ENCODE measurements at places on chromosomes 6 and 20.

- DNase-seq, result no peak
Measured at GRCh38 chr20:18928626-18929025, 115.0 kb downstream of the SCP2D1 start.

GRCh38 chr6:37205175-37205996 is 35.4 kb downstream of the PIM1 start:
- DNase-seq, result no peak

- DNase-seq, result no peak
Measured at GRCh38 chr6:14135893-14136539, 18.4 kb downstream of the CD83 start.

DNA sequence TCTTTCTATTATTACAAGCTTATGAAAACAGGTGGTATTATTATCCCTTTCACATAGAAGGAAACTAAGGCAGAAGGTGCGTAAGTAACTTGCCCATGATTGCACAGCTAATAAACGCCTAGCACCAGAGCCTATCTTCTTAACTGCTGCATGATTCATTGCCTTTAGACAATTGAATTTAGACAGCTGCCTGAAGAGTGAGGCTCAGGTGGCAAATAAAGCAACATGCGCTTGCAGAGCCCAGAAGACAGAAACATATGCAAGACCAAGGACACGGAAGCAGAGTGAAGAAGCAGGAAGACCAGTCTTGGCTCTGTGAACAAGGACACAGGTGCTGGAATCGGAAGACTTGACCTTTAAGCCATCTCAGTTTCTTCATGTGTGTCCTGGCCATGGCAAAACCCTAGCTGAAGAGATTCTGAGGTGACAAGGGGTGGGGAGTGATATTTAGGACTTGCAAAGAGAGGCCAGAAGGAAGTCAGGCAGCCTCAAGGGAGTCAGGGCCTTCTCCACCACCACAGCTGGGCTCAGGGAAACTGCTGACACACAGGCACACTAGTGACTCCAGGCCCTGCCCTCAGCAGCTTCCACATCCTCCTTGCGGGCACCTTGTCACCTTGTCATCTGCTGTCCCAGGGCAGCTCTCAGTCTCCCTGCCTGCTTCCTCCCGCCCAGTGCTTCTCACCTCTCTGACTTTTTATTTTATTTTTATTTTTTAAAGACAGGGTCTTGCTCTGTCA is 91.7 kb upstream of the SLC22A16 start:
- DNase-seq, result no peak

DNA sequence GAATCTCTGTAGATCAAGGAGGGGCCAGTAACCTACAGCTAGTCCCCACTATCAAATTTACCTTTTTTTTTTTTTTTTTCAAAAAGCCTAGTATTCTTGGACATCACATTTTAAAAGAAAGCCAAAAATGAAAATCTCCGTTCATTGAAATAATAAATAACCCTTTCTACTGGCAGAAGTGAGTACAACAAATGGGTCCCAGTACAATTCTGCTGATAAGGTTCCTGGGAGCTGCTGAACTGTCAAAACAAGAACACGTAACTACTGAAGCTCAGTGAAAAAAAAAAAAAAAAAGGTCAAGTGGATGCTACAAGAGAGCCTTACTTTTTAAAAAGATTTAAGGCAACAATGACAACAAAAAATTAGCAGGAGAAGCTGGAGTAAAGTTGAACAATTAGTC is 464.9 kb downstream of the EPM2A start:
- DNase-seq, result no peak

- no peak for DNase-seq
Measured at GRCh38 chr6:82882363-82883023, 183.1 kb downstream of the UBE3D start.

- no peak for DNase-seq
Measured at GRCh38 chr6:112936504-112936903, 589.4 kb downstream of the RFPL4B start.

DNA sequence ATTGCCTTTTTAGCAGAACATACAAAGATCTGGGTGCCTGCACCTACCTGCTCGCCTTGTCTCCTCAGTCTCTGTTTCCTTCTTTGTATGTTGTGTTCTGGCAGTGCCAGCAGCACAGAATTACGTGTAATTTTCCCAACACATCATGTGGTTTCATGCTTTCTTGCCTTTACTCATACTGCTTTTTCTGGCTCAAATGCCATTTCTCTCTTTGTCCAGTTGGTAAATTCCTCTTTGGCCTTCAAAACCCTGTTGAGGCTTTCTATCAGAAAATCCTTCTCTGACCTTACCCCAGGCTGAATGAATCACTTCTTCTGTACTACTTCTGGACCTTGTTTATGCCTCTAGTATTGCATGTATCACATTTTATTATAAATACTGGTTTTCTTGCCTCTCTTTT is 31.8 kb downstream of the L3MBTL3 start:
- DNase-seq, result no peak

DNA sequence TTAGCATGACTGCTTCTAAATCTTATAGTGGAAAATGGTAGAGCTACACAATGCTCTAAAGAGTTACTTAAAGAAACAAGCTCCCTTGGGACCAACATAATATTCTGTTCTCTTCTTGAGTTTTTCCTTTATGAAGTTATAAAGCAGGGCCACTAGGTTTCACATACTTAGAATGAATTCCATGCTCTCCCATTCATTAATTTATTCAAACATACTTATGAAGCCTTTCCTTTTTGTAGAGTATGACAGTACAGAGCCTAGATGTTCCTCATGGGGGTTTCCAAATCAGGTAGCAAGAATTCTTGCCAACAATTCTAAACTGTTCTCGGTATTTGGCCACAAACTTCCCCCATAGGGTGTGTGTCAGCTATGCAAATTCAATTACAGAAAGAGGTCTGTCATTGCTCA is 20.6 kb upstream of the FABP7 start:
- DNase-seq, result no peak
